ENCODE measurements at places on chromosomes 13 and 19.

DNA sequence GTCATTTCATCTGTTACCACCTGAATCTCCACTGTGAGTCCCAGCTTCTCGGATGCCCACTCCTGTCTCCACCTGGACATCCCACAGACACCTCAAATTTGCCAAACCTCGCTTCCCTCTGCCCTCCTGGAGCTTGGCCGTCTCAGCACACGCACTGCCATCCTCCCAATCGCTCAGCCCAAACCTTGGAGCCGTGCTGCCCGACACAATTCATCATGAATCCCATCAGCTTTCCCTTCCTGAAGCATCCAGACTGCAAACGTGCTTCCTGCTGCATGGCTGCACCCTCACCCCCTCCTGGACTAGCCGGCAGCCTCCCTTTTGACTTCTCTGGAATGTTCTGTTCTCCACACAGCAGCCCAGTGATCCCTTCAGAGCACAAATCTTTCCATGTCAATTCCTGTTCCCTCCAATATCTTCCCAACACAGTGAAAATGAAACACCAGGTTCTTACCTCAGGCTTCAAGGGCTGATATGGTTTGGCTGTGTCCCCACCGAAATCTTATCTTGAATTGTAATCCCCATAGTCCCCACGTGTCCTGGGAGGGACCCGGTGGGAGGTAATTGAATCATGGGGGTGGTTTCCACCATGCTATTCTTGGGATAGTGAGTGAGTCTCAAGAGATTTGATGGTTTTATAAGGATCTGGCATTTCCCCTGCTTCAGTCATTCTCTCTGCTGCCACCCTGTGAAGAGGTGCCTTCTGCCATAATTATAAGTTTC, 1.1 kb upstream of the PROZ start:
- no peak for DNase-seq

- DNase-seq: no peak
These were observed 19.0 kb upstream of the XPO4 start for GRCh38 chr13:20921572-20921971.

GRCh38 chr13:80361883-80362327, 21.0 kb upstream of the SPRY2 start:
- DNase-seq: no peak

GRCh38 chr19:6213266-6213595, 66.5 kb downstream of the MLLT1 start:
- no peak for DNase-seq

GRCh38 chr13:23680845-23681669, 110.8 kb downstream of the TNFRSF19 start:
- no peak for DNase-seq

GRCh38 chr13:113647351-113648215, 10.4 kb downstream of the ATP4B start:
- DNase-seq: peak; percentile 88

DNA sequence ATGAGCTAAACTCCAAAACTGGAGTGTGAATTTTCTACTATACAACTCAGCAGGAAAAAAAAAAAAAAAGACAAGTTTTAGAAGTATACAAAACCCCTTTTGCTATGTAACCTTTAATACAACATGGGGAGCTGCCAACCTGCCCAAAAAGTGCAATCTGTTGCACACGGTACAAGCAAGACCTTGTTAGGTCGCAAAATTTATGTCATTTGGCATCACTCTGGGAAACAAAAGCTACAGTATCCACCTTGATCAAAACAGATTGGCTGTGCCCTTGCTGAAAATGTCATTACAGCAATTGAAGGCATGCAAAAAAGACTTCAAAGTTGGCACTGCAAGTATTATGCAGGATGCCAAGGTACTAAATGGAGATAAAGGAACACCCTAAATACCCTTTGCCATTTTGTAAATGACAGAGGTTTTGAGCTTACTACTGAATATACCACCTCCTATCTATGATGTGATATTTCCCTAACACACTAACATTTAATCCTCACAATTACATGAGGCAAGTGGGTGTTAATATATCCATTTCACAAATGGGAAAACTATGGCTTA, 150.1 kb downstream of the TBC1D4 start:
- DNase-seq: no peak

GRCh38 chr13:44758630-44759383, 182.7 kb upstream of the TSC22D1 start:
- no peak for DNase-seq

- no peak for DNase-seq
These were observed 10.7 kb downstream of the AP2S1 start for GRCh38 chr19:46839752-46840497.

GRCh38 chr13:88919970-88920628, 1248.9 kb downstream of the SLITRK5 start:
- DNase-seq: no peak

- DNase-seq: no peak
These were observed 96.7 kb upstream of the DIAPH3 start for GRCh38 chr13:60260440-60260839.

DNA sequence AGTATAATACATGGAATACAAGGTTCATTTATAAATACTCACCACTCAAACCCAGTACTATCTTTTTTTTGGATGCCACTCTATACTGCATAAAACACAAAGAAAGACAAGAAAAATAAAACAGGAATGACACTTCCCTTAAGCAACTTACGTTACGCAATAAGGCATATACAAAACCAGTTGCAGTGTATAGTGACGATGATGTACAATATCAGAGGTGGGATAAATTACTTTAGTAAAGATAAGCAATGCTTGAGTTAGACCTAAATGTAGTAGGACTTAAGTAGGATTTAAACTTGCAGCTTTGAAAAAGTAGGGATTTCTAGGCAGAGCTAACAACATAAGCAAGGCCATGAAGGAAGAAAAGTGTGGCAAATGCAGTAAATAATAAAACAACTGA, 374.9 kb downstream of the SPRY2 start:
- no peak for DNase-seq

GRCh38 chr19:7970716-7971448, 27.4 kb upstream of the TIMM44 start:
- peak; percentile 51 for DNase-seq

DNA sequence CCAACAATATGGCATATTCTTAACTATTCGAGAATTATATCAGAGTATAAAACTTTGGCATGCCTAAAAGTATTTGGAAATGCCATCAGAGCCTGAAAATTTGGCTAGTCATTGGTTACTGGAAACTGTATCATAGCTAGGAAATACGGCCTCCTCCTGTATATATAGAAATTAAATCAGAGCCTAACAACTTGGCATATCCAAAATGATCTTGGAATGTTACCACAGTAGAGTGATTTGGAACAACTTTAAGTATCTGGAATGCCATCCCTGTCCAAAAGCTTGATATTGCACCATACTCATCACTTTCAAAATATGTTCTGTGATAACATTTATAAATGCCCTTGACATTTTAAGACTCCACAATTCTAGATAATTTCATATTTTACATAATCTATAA, 335.8 kb downstream of the SLITRK1 start:
- no peak for DNase-seq

GRCh38 chr19:9130965-9131364, 4.2 kb upstream of the OR7G3 start:
- no peak for DNase-seq

GRCh38 chr13:42394711-42395085, 122.7 kb downstream of the AKAP11 start:
- DNase-seq: no peak

- no peak for DNase-seq
These were observed 25.0 kb downstream of the PLEKHJ1 start for GRCh38 chr19:2210987-2211740.

DNA sequence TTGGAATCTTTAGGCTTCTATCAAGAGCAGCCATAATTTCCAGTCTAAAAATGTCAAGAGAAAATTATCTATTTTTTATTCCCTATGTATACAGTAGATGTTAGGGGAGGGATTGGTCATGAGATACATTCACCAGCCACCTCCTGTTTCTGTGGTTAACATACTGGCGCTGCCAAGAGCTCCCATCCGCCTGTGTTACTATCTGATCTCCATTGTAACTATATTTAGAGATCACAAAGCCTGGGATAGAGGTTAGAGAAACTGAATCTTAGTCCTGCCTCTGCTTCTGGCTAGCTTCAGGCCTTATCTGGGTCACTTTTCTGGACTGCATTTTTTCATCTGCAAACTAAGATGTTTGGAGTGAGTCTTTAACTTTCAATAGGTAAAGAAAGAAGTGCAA, 46.3 kb downstream of the POLR1D start:
- no peak for DNase-seq

DNA sequence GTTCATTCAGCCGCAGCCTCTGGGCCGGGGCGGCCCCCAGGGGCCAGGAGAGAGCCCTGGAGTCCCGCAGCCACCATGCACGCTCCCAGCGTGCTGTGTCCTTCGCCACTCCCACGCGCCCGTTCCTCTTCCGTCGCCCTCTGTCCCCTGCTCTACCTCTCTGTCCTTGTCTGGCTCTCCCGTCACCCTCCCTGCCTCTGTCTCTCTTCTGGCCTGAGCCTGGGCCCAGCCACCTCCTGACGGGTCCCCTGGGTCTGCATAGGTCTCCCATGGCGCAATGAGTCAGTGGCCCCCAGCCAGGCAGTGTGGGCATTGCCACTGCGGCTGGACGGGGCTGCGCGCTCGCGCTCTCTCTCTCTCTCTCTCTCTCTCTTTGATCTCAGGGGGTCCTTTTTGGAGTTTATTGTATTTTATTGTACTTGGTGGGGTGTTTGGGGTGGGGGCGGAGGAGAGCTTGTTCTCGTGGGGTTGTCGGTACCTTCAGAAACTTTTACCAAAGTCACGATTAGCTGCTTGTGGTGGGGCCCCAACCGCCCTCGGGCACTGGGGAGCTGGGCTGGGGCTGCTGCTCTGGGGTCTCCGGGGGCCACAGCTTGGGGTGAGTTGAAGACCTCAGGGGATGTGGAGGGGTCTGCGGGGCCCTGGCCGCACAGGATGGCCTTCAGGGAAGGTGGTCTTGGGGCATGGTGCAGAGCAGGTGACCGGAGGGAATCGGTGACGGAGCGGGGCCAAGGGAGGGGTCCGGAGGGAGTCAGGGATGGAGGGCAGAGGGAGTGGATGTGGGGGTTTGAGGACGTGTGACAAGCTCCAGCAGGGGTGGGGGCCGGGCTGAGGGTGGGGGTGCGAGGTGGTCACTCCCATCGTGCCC, 1.7 kb upstream of the TGFBR3L start:
- DNase-seq: no peak

DNA sequence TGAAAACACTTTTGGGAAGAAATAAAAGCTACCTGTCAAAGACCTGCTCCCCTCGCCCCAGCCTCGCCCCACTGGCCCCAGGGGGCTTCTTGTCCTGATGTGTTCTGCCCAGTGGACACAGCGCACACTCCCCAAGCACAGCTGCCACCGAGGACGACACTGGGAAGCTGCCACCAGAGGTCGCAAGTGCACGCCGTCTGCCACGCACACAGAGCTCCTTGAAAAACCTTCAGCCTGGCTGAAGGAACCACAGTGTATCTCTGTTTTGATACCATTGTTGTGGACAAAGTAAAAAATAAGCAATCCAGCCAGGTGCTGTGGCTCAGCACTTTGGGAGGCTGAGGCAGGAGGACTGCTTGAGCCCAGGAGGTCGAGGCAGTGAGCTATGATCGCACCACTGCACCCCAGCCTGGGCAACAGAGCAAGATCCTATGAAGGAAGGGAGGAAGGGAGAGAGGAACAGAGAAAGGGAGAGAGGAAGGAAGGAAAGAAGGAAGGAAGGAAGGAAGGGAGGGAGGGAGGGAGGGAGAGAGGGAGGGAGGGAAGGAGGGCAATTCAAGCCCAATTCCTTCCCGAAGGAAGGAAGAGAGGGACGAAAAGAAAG, 57.3 kb downstream of the CEBPG start:
- DNase-seq: peak; percentile 76

GRCh38 chr13:114259974-114260373, 21.4 kb upstream of the UPF3A start:
- peak; percentile 52 for DNase-seq

GRCh38 chr13:73482556-73482955, 423.8 kb downstream of the KLF5 start:
- DNase-seq: no peak

- DNase-seq: no peak
These were observed 25.2 kb upstream of the ATP11A start for GRCh38 chr13:112664501-112665203.

DNA sequence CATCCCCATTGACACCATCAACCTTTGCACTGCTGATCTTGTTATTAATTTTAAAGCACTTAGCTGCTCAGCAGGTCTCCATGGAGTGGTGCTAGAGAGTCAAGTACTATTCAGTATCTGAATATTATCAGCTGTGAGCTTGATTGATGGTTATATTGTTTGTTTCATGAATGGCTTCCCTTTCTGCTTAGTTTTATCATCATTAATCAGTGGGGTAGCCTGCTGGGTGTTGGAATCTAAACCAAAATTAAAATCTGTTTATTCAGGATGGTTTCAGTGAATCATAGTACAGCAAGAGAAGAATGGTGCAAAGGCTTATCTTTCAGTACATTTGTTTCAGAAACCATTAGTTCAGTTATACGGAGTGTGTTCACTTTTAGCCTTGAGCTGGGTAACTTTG, 42.5 kb upstream of the SCEL start:
- peak; percentile 37 for DNase-seq

GRCh38 chr19:5908773-5909442, 4.2 kb downstream of the VMAC start:
- no peak for DNase-seq

- no peak for DNase-seq
These were observed 31.2 kb downstream of the C13orf46 start for GRCh38 chr13:113942591-113943103.

DNA sequence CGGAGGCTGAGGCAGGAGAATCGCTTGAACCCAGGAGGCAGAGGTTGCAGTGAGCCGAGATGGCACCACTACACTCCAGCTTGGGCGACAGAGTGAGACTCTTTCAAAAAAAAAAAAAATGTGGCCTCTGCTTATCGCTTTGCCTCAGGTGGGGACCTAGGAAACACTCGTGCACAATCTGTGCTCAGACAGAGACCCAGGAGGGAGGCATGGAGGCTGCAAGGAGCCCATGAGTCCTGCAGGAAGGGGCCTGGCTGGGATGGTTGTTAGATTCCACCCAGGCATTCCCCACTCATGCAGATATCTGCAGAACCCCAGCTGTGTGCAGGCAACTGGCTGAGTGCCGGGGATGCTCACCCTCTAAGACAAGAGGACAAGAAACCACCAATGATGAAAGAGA, 43.8 kb upstream of the C19orf12 start:
- DNase-seq: no peak

DNA sequence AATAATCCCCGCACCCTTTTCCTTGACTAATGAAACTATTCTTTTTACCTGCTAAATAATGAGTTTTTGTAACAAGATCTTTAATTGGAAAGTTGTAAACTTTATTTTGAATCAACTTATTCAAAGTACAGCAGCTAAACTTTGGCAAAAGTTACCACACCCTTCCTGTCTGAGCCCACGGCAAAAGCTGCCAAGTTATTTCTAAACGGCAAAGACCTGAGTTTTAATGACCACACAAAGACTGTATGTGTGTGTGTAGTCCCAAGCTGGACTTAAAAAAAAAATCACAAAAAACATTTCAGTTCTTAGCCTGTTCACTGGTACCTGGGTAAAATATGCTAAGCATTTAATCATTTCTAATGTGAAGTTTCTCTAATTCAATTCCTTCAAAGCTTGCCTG, 60.7 kb downstream of the ZAR1L start:
- DNase-seq: no peak

All from NCI-H2171 (cell line).